ENCODE measurements at places on chromosomes 3 and 15. TPM values are rescaled to one million over a fixed set of nuclear protein-coding genes. Genes with fewer than 3 reads are reported as not detected.

Gene GLDN
- 2.1 TPM for total RNA-seq

Gene DNAJC19
- total RNA-seq: 17.4 TPM

Gene XIRP1
- total RNA-seq: not detected

Gene GATA2
- total RNA-seq: 1.7 TPM

Gene PLCL2
- total RNA-seq: 3.6 TPM

Gene CFAP100
- not detected for total RNA-seq

Gene PRR20G
- not detected for total RNA-seq

Gene SI
- total RNA-seq: not detected

Gene TMC3
- not detected for total RNA-seq

Gene IMPG2
- 0.24 TPM for total RNA-seq

Gene ALDH1L1
- total RNA-seq: not detected

Gene AMT
- total RNA-seq: 3.0 TPM

Gene THPO
- 0.56 TPM for total RNA-seq

Gene KCNAB1
- total RNA-seq: 0.13 TPM

Gene UROC1
- total RNA-seq: not detected

Gene CTXN2
- not detected for total RNA-seq

Gene LRRIQ4
- total RNA-seq: not detected

Gene KLHL40
- total RNA-seq: not detected

Gene LTF
- total RNA-seq: not detected

Gene KBTBD13
- 0.13 TPM for total RNA-seq

Gene NOX5
- total RNA-seq: 0.39 TPM

Gene DET1
- 10.7 TPM for total RNA-seq

Gene PAQR5
- 1.9 TPM for total RNA-seq

Gene DNAH12
- not detected for total RNA-seq

Gene PYDC2
- total RNA-seq: not detected

Gene EHHADH
- total RNA-seq: 4.1 TPM

Gene ROBO2
- 9.6 TPM for total RNA-seq

Gene IQGAP1
- total RNA-seq: 138 TPM

Gene GOLGA8H
- not detected for total RNA-seq

Gene CFAP91
- 1.4 TPM for total RNA-seq

Data from epithelial cell of alveolus of lung (primary cell).